ENCODE measurements at places on chromosomes 3 and 15.

DNA sequence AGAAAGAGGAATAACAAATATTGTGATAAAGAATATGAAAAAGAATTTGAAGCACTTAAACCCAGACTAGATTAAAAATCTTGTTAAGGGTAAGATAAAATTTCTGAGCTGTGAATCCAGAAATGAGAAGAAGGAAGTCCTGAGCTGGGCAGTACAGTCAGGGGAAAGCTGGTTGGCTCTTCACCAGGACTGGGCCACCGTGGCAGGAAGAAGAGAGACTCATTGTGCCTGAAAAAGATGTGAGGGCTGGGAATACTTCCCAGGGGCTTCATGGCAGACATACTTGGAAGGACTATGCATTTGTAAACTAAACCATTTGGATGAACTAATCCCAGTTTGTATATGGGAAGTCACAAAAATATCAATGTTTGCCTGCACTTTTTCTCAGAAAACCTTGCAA is 28.5 kb upstream of the MYO5C start:
- DNase-seq: no peak

DNA sequence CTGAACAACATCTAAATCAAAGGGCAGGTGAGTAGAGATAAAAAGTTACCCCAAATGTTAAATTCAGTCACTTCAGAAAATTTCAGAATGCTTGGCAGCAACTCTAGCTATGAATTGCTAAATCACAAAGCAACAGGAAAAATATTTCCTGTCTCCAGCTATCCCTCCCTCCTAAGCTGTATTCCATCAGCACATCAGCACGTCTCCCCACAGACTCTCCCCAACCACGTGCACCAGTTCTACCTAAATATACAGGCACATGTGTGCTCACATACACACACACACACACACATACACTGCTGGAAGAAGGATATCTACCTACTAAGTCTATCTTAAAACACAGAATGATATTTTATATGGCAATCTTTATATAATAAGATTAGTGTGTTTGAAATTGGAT is 177.1 kb upstream of the ARHGEF26 start:
- DNase-seq: no peak

DNA sequence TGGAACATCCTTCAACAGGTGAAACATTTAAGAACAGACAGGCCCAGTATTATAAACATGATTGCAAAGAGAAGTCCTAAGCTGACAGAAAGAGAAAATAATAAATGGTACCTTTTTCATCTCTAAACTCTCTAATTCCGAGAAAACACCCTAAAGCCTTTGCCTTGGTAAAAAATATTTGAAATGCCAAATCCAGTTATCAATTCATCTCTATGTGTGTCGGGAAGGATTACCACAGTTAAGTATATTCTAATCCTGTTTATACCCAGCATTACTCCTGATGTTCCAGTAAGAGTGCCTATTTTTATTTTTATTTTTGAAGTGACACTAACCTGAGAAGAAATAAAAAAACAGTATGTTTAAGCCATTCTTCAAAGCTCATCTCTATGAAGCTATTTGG is 219.3 kb upstream of the NANOGP8 start:
- DNase-seq: no peak

DNA sequence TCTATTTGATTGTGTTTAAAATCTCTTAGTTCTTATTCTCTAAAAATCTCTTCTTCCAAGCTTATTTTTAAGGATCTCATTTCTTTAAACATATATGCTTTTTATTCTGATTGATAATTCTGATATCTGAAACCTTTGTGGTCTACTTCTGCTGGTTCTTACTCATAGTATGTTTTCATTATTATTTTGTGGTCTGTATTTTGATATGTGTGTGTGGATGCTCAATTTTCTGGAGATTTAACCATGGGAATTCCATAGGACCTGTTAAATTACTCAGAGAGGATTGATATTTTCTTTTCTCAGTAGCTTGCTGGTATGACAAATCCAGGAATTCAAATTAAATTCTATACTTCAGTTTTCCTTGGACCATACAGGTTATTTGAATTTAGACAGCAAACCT is 14.7 kb upstream of the HHLA2 start:
- DNase-seq: no peak

DNA sequence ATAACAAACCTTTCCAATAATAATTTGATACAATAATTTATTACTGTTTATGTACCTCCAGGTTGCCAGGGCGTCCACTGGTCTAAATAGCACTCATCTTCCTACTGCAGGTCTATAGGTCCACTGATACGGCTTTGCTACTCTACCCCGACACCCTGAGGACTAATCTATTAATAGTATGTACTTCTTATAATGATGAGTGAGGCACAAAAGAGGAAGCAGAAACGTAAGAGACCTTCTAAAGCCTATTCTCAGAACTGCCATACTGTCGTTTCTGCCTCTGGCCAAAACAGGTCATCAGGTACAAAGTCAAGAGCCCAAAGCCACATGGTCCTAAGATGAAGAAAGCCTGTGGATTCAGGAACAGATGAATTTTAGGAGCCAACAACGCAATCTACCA is 163.2 kb upstream of the GRM7 start:
- DNase-seq: no peak

DNA sequence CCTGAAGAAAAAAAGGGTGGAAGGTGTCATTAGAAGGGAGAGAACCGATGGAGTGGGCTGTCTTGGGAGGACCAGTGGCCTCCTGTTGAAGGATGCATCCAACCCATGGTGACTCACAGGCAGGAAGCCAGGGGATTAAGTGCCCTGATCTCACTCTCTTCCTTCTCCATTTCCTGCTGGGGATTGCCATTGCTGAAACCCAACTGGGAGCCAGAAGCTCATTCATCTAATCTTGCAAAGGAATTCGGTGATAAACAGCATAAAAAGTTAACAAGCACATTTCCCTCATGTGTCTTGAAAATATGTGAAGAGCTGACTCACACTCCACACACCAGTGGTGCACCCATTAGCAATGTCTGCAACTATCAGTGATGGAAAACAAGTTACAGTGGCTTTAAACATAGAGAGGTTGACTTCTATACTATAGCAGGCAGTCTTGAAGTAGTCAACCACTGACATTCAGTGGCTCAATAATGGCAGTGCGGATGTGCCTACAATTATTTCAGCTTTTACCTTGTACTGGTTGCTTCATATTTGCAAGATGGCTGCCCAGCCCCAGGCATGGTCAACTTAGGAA is 12.8 kb upstream of the CSRNP1 start:
- peak; percentile 90 for DNase-seq

- no peak for DNase-seq
Measured at GRCh38 chr3:8517487-8517886, 15.9 kb downstream of the LMCD1 start.

- no peak for DNase-seq
Measured at GRCh38 chr15:99921101-99921500, 187.9 kb upstream of the LYSMD4 start.

GRCh38 chr15:58889363-58889762 is 44.1 kb downstream of the SLTM start:
- no peak for DNase-seq

DNA sequence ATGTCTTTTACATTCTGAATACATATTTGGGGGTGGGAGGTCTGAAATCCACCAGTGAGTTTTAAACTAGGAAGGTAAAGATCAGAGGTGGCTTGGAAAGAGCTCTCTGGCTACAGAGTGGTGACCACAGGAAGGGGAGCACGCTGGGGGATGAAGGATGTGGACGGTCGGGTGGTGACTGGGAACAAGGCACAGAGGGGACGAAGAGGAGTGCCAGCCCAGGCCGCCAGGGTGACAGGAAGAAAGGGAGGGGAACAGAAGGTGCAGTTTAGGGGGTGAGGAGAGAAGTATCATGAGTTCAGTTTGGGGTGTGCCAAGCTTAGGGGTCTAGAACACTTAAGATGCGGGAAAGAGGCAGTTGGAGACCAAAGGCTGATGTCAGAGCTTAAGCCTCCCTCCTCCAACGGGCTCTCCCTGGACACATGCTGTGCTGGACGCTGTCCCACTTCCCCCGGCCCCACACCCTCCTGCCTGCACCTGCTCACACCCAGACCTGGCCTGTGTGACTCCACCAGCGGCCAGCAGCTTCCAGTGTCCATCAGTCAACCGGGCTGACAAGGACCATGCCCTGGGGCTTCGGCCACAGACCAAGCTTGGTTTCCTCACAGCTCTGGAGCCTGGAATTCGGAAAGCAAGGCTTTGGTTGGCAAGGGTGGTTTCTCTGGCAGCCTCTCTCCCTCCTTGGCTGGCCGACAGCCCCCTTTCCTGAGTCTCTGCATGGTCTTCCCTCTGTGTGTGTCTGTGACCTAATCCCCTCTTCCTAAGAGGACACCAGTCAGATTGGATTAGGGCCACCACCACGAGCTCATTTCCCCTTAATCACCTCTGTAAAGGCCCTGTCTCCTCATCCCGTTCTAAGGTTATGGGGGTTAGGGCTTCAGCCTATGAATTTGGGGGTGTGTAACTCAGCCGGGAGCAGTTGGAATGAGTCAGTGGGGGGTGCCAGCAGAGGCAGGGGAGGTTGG is 120.4 kb upstream of the IQSEC1 start:
- DNase-seq: no peak

DNA sequence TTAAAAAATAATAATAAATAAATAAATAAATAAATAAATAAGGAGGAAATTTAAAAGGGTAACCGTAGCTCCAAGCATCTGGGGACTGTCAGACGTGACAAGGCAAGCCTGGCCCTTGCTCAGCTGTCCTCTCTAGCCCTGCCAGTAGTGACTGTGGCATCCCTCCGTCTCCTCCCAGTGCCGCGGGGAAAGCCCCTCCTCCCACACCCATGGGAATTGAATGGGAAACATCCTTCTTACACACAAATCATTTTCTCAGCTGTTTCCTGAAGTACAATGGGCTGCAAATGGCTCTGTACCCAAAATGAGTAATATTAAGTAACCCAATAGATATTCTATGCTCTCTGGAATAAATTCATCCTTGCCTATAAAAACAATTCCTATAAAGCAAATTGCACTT is 101.6 kb upstream of the RAD18 start:
- DNase-seq: no peak

DNA sequence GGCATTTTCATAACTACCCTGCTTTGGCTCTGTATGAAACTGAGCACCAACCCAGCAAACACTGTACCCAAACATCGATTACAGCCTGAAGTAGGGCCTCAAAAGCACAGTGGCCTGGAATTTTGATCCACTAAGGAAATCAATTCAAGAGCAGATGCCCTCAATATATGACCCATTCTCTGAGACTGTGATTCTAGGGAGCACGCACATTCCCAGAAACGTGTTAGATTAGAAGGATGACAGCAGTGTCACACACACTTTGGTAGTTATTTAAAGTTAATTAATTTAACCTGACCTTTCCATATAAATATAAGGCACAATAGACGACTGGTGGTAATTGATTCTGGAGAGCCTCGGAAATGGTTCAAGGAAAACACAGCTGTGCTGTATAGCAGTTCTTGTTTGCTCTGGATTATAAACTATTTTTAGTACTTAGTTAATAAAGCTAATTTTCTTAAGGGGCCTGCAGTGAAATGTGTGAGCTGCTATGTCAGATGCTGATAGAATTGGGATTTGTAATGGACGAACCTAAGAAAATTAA is 126.3 kb upstream of the ZNF385D start:
- no peak for DNase-seq

- DNase-seq: no peak
Measured at GRCh38 chr3:61158216-61158615, 93.0 kb downstream of the FHIT start.

DNA sequence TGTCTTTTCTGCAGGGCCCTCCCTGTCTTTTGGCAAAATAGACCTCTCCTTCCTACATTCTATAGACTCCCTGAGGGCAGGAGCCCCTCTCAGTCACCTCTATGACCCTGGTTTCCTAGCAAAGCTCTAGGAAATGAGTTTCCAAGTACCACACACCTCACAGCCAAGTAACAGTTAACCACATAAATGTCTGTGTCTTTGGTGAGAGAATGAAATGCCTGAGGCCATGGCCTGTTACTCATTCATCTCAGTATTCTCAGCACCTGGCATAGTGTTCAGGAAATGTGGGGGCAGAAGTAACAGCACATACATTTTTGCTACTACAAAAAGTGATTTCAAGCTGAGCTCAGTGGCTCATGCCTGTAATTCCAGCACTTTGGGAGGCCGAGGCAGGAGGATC is 21.0 kb downstream of the RFT1 start:
- peak; percentile 95 for DNase-seq

GRCh38 chr15:91988071-91988470 is 134.6 kb downstream of the SLCO3A1 start:
- no peak for DNase-seq

DNA sequence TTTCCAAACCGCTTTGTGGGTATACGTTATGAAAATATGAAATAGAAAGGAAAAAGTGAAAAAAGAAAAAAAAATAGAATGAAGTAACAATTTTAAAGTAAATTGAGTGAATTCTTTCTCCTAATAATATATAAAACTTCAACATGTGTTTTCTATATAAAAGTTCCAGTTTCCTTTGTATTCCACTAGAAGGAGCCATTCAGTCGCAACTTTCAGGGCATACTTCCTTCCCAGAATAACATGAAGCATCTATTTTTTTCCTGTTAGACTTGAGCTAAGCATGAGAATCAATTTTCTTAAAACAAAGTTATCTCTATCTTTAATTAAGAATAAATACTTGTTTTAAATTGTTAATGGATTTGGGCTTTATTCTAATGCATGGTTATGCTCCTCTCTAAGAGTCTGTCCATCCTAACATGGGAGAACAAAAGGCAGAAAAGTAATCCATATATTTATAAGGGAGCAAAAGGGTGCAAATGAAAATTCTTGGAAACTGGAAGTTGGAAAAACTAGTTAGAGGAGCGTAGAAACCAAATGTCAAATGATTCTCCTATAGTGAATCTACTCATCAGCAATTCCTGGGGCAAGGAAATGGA is 16.0 kb upstream of the VGLL3 start:
- no peak for DNase-seq

DNA sequence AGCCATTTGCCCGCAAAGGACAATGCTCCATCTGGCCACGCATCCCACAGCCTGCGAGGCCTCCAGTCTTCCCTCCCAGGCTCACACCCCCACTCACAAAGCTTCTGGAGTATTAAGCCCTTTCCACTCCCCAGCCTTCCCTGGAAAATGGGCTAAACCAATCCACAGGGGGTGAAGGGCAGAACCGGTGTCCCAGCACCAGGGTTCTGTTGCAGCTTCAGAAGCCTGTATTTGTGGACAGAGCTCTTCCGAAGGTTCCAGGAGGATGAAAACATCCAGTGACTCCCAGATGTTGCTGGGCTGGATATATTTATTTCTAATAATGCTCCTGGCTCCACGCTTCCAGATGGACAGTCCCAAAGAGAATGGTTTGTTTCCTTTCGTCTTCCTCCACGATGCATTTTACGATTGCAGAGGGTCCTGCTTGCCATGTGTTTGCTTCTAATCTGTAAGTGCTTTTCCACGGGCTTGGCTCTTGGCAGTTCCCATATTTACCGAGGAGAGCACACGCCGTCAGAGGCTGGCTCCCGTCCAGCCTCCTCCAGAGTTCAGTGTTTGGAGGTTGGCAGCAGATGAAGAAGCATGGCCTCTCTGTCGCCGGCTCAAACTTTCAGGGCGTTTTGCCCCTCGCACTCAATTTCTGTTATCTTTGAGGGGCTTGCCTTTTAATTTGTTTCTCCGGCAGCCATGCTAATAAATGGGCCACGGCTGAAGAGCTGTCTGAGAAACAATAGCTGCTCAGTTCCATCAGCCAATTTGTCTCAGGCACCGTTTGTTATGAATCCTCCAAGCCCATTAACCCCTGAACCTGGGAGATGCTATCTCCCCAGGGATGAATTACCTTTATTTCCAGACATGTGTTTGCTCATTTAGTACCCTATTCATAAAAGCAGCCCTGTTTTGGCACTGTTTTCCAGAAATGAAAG is 367.9 kb upstream of the PROK2 start:
- DNase-seq: peak; percentile 49
